ENCODE measurements at places on chromosomes 6 and 20.

DNA sequence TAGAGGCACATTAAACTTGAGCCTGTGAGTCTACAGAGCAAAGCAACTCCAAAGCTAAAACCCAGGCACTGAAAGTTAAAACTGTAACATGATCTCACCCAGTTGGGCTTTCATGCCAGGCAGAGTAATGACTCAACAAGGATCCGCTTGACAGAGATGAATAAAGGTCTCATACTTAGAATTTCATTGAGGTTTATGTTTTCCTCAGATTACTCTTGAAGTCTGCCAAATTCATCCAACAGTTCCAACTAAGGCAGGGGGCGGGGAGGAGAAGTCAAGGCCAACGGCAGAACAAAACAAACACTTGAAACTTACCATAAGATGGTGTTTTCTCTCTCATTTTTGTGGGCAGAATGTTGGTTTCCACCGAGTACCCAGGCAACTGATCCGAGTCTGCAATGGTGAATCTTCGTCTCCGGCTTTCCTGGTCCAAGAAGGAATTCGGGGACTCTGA is 54.0 kb upstream of the IPCEF1 start:
- no peak for DNase-seq

DNA sequence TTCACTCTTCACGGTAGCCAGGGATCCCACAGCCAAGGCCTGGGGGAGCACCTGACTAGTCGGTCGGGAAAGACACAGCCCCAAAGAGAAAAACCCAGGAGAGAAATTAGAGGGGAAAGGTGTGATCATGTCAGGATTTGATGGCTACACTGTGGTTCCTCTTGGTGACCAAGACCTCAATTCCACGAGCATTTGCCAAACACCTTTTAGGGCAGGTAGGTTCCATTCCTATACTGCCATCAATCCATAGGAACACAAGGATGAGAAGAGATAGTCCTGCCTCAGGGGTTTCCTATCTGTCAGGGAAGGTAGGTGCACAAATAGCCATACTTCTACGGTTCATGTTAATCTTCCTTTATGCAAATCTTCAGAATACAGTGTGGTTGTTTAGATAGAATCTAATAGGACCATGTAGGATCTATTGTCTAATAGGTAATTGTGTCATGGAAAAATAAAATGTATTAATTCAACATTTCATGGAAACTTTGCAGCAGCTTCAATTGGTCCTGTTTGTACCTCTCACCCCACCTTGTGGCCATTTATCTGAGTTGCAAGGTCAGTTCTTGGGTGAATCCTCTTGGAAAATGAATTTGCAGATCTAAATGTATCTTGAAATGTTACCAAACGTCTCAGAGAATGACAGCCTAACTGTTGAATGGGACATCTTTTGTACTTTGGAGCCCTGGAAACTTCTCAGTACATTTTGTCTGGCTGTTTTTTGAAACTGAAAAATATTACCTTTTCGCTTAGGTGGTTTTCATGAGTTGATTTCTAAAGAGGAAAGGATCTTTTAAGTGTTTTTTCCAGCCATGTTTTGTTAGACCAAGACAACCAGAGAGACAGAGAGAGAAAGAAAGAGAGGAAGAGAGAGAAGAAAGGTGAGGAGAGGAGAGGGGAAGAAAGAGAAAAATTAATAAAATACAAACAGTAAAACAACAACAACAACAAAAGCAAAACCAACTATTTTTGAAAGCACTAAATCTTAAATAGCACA is 33.7 kb upstream of the IYD start:
- no peak for DNase-seq

DNA sequence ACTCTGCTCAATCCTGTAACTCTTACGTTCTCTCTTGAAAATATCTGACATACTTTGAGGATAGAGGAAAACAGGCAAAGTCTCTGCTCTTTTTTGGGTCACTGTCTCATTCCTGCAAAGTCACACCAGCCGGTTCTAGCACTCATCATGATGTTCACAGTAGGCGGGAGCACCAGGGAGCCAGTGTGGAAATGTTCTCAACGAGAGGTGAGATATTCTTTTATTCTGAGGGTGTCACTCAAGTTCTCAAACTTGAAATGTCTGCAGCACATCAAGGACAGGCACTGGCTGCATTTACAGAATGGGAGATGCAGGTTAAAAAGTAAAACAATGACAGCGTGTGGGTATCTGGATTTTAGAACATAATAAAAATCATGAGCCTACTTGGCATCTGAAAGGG is 714.7 kb downstream of the QKI start:
- DNase-seq = no peak

GRCh38 chr6:167824591-167825331 is 1.9 kb upstream of the AFDN start:
- DNase-seq = no peak

- DNase-seq = no peak
These were observed 16.0 kb downstream of the ZBTB46 start for GRCh38 chr20:63814891-63815614.

- no peak for DNase-seq
These were observed 133.8 kb downstream of the SMOC2 start for GRCh38 chr6:168574699-168575195.
